Mesendoderm (in vitro differentiated cells): ENCODE measurements at places on chromosomes 3 and 15.

GRCh38 chr15:66670762-66671580 is 31.1 kb upstream of the SMAD6 start:
- no peaks in the 10 kb centered on the region for H3K36me3 ChIP-seq
- H3K4me1 ChIP-seq = peaks cover 8% of the 10 kb centered on the region
- no peaks in the 10 kb centered on the region for H3K27me3 ChIP-seq
- no peak overlapping the region for H3K27ac ChIP-seq
- H3K4me3 ChIP-seq = no peak overlapping the region

DNA sequence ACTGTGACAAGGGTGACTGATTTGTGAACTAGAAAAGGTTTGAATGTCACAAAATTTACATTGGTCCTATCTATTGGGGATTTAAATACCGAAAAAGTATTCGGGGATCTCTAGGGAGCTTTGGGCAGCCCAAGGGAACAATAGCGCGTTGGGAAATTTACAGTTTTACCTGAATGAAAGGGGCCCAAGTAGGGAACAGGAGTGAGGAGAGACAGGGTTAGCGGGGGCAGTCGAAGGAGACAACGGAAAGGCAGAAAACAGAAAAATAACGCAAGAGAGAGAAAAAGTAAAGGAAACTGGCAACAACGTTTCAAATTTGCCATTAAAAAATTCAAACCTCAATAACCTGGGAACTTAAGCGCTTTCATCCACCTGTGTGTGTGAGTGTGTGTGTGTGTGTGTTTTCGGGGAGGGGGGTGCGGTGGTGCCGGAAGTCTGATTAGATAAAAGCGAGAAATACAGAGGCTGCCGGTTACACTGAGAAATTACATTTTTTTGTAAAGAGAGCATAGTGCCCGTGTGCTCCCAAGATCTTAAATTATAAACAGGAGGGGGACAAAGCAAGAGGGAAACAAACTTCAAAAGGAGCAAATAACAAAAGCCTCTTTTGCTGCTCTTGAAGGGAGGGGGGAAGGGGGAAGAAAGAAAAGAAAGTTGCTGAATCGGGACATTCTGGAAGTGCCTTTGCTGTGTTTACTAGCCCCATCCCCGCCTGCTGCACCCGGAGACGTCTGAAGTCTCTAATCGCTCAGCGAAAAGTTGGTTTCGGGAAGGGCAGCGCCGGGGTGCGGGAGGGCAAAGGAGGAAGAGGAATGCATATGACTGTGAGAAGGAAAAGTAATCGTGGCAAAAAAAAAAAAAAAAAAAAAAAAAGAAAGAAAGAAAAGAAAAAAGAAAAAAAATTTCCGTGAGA is 721 bp upstream of the ZIC1 start:
- H3K36me3 ChIP-seq = no peaks in the 10 kb centered on the region
- no peaks in the 10 kb centered on the region for H3K4me1 ChIP-seq
- peaks cover 83% of the 10 kb centered on the region for H3K27me3 ChIP-seq

DNA sequence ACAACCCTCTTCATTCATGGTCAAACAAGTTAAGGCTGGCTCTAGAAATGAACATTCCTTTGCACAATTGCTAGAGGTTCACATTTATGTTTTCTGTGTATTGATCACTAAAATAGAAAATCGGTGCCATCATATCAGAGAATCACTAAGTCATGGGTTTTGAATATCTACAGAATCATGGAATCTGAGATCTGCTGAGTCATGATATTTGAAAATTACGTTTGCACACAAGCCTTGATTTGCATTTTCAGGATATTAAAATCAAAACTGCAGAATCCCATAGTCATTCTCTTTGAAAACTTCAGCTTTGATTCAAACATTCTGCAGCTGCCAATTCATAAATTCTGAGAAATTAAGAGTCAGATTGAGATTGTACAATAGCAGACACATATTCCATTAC is 26.1 kb upstream of the CHRNA7 start:
- H3K36me3 ChIP-seq = no peaks in the 10 kb centered on the region
- H3K27ac ChIP-seq = no peak overlapping the region
- no peaks in the 10 kb centered on the region for H3K4me1 ChIP-seq
- DNase-seq = no peak

GRCh38 chr3:134315286-134316106 is 58.8 kb downstream of the AMOTL2 start:
- H3K36me3 ChIP-seq = no peaks in the 10 kb centered on the region
- no peak overlapping the region for H3K4me3 ChIP-seq
- H3K27me3 ChIP-seq = no peaks in the 10 kb centered on the region
- H3K27ac ChIP-seq = peak overlapping the region; percentile 33
- DNase-seq = peak; percentile 68
- peaks cover 14% of the 10 kb centered on the region for H3K4me1 ChIP-seq

- no peaks in the 10 kb centered on the region for H3K4me1 ChIP-seq
- no peak overlapping the region for H3K4me3 ChIP-seq
- H3K36me3 ChIP-seq = no peaks in the 10 kb centered on the region
- H3K27ac ChIP-seq = no peak overlapping the region
- H3K27me3 ChIP-seq = no peaks in the 10 kb centered on the region
- no peak for DNase-seq
Observed at GRCh38 chr3:58665405-58665804, 1.2 kb downstream of the FAM3D start.

- DNase-seq = peak; percentile 73
- no peaks in the 10 kb centered on the region for H3K4me1 ChIP-seq
- no peak overlapping the region for H3K27ac ChIP-seq
- no peak overlapping the region for H3K4me3 ChIP-seq
- no peaks in the 10 kb centered on the region for H3K36me3 ChIP-seq
Observed at GRCh38 chr15:48427960-48428547, 96.8 kb downstream of the DUT start.

- no peak overlapping the region for H3K27ac ChIP-seq
- H3K36me3 ChIP-seq = no peaks in the 10 kb centered on the region
- no peaks in the 10 kb centered on the region for H3K4me1 ChIP-seq
- no peak overlapping the region for H3K4me3 ChIP-seq
Observed at GRCh38 chr3:98971169-98971681, 69.7 kb upstream of the DCBLD2 start.

- no peak for DNase-seq
- no peaks in the 10 kb centered on the region for H3K27me3 ChIP-seq
- H3K27ac ChIP-seq = no peak overlapping the region
- H3K36me3 ChIP-seq = no peaks in the 10 kb centered on the region
- no peak overlapping the region for H3K4me3 ChIP-seq
Observed at GRCh38 chr3:16467393-16467792, 46.1 kb downstream of the RFTN1 start.

- H3K27me3 ChIP-seq = no peaks in the 10 kb centered on the region
- DNase-seq = no peak
- no peak overlapping the region for H3K4me3 ChIP-seq
Observed at GRCh38 chr3:54660714-54661132, 267.1 kb downstream of the LRTM1 start.

DNA sequence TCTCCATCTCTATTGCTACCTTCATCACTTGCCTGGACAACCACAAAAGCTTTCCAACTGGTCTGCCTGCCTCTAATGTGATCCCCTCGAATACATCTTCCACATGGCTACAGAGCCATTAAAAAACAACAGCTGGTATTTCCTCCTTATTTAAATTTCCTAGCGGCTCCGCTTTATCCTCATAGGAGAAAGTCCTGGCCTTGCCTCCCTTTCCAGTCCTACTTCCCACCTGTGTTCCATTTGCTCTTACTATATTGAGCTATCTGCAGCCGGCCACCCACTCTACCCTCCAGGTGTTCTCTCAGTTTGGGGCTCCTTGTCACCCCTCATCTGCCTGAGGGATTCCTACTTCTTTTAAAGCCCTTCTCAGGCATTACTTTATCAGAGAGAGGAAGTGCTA is 49.7 kb upstream of the TSPAN3 start:
- DNase-seq = no peak
- no peak overlapping the region for H3K4me3 ChIP-seq
- no peaks in the 10 kb centered on the region for H3K27me3 ChIP-seq
- H3K4me1 ChIP-seq = no peaks in the 10 kb centered on the region
- H3K27ac ChIP-seq = no peak overlapping the region
- no peaks in the 10 kb centered on the region for H3K36me3 ChIP-seq

DNA sequence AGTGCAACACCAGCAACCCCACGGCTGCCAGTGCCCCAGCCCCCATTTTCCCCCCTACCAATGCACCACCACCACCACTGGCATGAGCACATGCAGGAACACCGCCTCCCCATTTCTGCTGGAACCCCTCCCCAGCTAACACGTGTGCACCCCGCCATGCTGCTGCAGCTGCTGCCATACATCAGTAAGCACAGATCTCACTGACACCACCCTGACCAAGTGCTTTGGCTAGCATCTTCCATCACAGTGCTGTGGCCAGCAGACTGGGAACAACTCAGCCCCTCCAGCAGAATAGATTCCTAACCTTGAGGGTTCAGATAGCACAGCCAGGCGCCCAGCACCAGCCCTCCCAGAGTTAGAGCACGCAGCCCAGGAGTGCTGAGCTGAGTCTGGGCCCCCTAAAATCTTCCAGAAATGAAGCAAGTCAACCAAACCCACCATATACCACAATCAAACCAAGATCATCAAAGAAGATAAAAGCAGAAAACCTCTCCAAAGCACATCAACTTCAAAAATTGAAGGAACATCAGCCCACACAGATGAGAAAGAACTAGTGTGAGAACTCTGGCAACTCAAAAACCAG is 81.2 kb upstream of the CDV3 start:
- H3K4me1 ChIP-seq = no peaks in the 10 kb centered on the region
- H3K4me3 ChIP-seq = no peak overlapping the region
- no peaks in the 10 kb centered on the region for H3K27me3 ChIP-seq
- DNase-seq = no peak
- H3K27ac ChIP-seq = no peak overlapping the region
- H3K36me3 ChIP-seq = no peaks in the 10 kb centered on the region

GRCh38 chr3:114427285-114428043 is 133.6 kb downstream of the TIGIT start:
- no peaks in the 10 kb centered on the region for H3K36me3 ChIP-seq
- DNase-seq = no peak
- H3K4me3 ChIP-seq = no peak overlapping the region
- H3K27me3 ChIP-seq = no peaks in the 10 kb centered on the region
- no peaks in the 10 kb centered on the region for H3K4me1 ChIP-seq

DNA sequence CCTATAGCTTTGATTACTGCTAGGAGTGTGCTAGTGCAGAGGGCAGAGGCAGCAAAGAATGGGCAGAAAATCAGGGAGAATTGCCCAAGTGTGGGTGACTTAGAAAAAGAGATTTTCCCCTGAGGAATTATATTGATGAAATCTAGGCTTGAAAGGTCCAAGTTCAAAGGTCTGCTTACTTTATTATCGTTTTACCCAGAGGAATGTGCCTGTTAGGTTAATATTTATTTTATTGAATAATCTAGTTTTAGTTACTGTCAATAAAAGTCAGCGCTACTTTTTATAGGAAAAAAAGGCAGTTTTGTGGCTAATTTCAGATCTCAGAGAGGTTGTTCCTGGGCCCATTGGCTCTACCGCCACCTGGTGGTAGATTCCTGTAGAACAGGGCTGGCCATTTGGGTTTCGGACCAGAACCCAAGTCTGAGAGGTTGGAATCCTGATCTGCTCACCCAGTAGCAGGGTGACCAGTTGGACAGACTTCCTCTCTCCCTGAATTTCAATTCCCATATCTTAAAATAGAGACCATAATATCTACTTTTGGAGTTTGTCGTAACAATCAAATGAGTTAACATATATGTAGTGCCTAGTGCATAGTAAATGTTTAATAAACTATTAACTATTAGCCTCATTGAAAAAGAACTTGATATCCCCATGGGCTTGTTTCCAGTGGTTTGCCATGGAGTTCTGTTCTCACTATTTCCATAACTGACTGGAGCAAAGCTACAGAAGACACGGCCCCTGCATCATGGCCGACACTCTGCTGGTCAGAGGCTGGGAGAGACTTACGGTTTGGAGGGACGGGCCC is 62.7 kb upstream of the ZNF148 start:
- no peaks in the 10 kb centered on the region for H3K36me3 ChIP-seq
- peak; percentile 52 for DNase-seq
- H3K27me3 ChIP-seq = no peaks in the 10 kb centered on the region
- no peaks in the 10 kb centered on the region for H3K4me1 ChIP-seq

GRCh38 chr3:67593761-67594234 is 60.6 kb downstream of the SUCLG2 start:
- no peaks in the 10 kb centered on the region for H3K4me1 ChIP-seq
- H3K27me3 ChIP-seq = no peaks in the 10 kb centered on the region
- no peak overlapping the region for H3K27ac ChIP-seq
- H3K36me3 ChIP-seq = no peaks in the 10 kb centered on the region

DNA sequence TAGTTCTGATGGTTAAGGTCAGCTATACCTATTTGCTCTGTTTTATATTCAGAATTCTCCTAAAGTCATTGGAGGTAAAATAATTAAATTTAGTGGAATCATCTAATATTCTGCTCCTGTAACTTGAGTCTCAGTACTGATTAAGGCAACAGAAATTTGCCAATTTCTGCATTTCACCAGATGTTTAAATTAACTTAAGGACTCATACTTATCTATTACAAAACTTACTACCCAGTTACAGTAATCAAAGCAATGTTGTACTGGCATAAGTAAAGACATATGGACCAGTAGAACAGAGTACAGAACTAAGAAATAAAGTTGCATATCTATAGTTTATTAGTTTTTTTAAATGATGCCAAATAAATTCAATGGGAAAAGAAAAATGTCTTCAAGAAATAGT is 1043.8 kb downstream of the OTOL1 start:
- DNase-seq = no peak
- H3K4me1 ChIP-seq = no peaks in the 10 kb centered on the region
- no peak overlapping the region for H3K4me3 ChIP-seq

DNA sequence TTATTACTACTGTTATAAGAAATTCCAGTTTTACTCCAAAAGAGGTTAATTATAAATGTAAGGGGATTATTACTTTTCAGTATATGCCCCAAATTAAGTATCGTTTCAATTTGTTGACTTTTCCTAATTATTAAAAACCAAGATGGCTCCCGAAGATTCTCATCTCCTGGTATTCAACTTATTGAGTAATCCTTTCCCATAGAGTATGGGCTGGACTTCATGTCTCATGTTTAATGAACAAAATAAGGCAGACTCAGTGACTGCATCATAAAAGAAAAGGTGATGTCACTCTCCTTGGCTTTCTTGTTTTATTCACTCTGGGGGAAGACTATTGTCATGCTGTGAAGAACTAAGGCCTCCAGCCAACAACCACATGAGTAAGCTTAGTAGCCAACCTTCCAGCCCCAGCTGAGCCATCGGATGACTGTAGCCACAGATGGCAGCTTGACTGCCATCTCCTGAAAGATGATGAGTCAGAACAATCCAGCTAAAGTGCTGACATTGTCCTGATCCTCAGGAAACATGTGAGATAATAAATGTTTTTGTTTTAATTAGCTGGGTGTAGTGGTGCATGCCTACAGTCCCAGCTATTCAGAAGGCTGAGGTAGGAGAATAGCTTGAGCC is 17.3 kb downstream of the IGF2BP2 start:
- H3K27ac ChIP-seq = no peak overlapping the region
- peaks cover 5% of the 10 kb centered on the region for H3K4me1 ChIP-seq
- DNase-seq = peak; percentile 81
- H3K4me3 ChIP-seq = no peak overlapping the region
- H3K27me3 ChIP-seq = no peaks in the 10 kb centered on the region
- no peaks in the 10 kb centered on the region for H3K36me3 ChIP-seq

- DNase-seq = no peak
- no peaks in the 10 kb centered on the region for H3K36me3 ChIP-seq
- H3K27me3 ChIP-seq = no peaks in the 10 kb centered on the region
- H3K4me3 ChIP-seq = no peak overlapping the region
- H3K4me1 ChIP-seq = no peaks in the 10 kb centered on the region
Observed at GRCh38 chr3:114310695-114311094, 16.9 kb downstream of the TIGIT start.

GRCh38 chr3:194623449-194624290 is 9.5 kb downstream of the TMEM44 start:
- H3K27me3 ChIP-seq = no peaks in the 10 kb centered on the region
- H3K36me3 ChIP-seq = no peaks in the 10 kb centered on the region
- no peak overlapping the region for H3K4me3 ChIP-seq
- H3K27ac ChIP-seq = no peak overlapping the region

- H3K36me3 ChIP-seq = no peaks in the 10 kb centered on the region
- no peak for DNase-seq
- no peak overlapping the region for H3K27ac ChIP-seq
- no peak overlapping the region for H3K4me3 ChIP-seq
- H3K27me3 ChIP-seq = no peaks in the 10 kb centered on the region
Observed at GRCh38 chr3:191362524-191363090, 32.3 kb upstream of the UTS2B start.
